ENCODE measurements at places on chromosomes 6 and 20.

- no peak for ATAC-seq
These were observed 252.2 kb downstream of the ADGB start for GRCh38 chr6:146850981-146851380.

GRCh38 chr6:65545920-65546319, 161.1 kb downstream of the EYS start:
- no peak for ATAC-seq

- ATAC-seq = no peak
These were observed 62.1 kb downstream of the BMP2 start for GRCh38 chr20:6829510-6830116.

DNA sequence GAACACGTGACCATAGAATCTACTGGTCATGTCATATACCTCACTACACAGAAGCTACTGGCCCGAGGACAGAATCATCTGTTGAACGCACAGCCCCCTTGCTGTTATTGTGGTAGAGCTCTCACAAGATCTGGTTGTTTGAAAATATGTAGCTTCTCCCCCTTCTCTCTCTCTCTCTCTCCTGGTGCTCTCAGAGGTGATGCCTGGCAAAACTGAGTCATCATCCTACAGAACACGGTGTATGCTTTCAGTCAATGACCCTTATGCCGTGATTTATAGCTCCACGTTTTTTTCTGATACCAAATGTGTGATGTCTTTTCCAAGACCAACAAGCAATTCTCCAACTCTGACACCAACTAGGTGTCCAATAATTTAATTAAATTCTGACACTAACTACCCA, 13.0 kb upstream of the RBM24 start:
- ATAC-seq = peak; percentile 34

- peak; percentile 71 for ATAC-seq
These were observed 331.2 kb downstream of the QKI start for GRCh38 chr6:163745536-163746400.

DNA sequence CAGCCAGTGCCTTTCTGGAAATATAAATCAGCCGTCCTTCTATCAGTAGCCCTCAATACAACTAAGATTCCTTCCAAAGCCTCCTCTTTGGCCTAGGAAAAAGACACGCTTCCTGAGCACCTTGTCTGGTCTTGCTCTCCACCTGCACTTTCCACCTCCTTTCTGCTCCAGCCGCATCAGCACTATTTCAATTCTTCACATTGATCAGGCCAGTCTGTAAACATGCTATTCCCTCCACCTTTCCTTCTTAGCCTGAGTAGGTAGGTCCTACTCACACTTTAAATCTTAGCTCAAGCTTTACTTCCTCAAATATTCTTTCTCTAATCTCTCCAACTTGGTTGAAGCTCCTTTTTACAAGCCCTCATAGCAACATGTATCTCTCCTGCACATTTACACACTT, 11.4 kb downstream of the RANBP9 start:
- no peak for ATAC-seq

DNA sequence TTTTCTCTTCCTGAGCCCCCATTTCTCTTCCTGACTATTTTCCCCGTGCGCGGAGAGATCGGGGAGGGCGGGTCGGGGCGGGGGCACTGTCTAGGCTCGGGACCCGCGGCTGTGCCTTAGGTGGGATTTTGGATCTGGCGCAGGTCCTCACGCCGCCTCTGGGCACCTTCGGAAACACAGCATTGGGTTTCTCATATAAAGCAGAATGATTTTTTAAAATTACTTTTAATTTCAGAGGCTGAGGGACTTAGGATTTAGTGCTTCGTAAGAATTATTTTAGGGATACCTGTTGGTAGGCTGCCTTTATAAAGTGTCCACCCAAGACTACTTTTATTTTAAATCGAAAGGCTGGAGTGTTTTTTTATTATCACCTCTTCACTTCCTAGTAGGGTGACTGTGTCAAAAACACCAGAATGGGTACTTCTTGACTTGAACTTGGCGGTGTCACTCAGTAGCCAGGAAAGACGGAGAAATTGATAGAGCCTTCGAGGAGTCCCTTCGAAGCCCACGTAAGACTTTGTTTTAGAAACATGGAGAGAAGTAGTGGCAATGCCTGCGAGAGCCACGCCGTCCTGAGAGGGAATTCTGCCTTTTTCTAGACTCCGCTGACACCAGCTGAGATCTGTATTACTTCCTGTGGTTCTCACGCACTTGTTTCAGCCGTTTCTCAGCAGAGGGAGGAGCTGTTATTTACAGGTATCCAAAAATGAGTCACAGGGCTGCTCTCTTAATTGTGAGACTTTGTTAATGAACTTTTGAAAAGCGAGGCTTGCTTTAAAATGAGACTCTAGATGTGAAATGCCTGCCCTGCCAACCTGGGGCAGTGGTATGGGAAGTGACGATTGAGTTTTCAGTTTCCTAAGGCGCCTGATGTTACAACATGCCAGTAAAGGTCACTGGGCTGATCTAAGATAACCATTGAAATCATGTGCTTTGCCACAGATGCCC, 667 bp downstream of the STX11 start:
- peak; percentile 23 for ATAC-seq

- no peak for ATAC-seq
These were observed 118.6 kb upstream of the CCDC28A start for GRCh38 chr6:138654715-138655634.

DNA sequence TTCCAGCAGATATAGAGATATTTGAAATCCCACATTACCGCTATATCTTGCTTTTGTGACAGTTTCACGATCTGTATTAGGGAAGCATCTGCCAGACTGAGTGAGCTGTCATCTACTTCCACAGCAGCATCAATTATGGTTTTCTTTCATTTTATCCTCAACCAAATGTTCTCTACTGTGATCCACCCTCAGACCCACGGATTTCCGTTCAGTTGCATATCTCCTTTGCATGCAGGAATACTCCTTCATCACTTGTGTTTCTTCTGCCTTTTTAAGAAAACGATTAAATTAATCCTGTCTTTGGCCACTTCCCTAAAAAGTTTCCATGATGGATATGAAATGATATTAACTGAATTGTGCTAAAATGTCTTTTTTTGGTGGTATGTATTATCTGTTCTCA, 262.1 kb upstream of the ADGRB3 start:
- ATAC-seq = no peak
